ENCODE measurements at places on chromosomes 13 and 19.

- DNase-seq: no peak
- peaks cover 2% of the 10 kb centered on the region for H3K4me1 ChIP-seq
- no peak overlapping the region for H3K27ac ChIP-seq
- H3K36me3 ChIP-seq: no peaks in the 10 kb centered on the region
These were observed 268.2 kb downstream of the SHISA2 start for GRCh38 chr13:25783601-25784024.

DNA sequence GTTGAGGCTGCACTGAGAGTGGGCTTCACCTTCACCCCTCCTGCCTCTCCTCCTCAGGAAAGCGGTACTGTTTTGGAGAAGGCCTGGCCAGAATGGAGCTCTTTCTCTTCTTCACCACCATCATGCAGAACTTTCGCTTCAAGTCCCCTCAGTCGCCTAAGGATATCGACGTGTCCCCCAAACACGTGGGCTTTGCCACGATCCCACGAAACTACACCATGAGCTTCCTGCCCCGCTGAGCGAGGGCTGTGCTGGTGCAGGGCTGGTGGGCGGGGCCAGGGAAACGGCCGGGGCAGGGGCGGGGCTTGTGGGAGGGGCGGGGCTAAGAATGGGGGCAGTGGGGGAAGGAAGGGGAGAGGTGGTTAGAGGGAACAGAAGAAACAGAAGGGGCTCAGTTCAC is 7.5 kb downstream of the CYP2A13 start:
- H3K27ac ChIP-seq: no peak overlapping the region
- no peak overlapping the region for H3K4me3 ChIP-seq
- H3K4me1 ChIP-seq: no peaks in the 10 kb centered on the region
- DNase-seq: no peak
- no peaks in the 10 kb centered on the region for H3K27me3 ChIP-seq

DNA sequence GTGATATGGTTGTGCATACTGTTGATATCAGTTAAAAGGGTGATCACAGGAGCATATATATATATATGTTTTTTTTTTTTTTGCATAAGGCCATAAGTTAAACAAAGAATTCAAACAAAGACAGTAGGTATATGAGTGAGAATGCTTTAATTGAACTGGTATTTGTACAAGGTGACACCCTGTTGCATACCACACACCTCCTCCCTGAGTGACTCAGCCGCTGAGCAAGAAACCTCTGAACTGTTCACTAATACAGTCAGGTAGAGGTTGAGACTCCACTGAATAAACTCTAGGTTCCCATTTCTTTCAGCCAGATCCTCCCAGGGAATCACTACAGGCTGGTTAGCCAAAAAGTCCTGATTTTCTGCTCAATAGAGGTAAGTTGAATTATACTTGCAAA is at the start of gene SCEL:
TSS of gene SCEL (plus strand) at position 259 of the 400 bp plus-strand sequence. CDS start 20,170 bp downstream, outside the sequence.
- peak; percentile 47 for DNase-seq
- H3K27me3 ChIP-seq: no peaks in the 10 kb centered on the region
- H3K4me3 ChIP-seq: no peak within 1 kb of the TSS
- H3K4me1 ChIP-seq: no peaks in the 10 kb centered on the region
- H3K36me3 ChIP-seq: no peaks in the 10 kb centered on the region

GRCh38 chr13:45292176-45292575 is 48.8 kb downstream of the TPT1 start:
- H3K4me3 ChIP-seq: no peak overlapping the region
- H3K36me3 ChIP-seq: peaks cover 2% of the 10 kb centered on the region
- DNase-seq: no peak
- H3K4me1 ChIP-seq: no peaks in the 10 kb centered on the region

DNA sequence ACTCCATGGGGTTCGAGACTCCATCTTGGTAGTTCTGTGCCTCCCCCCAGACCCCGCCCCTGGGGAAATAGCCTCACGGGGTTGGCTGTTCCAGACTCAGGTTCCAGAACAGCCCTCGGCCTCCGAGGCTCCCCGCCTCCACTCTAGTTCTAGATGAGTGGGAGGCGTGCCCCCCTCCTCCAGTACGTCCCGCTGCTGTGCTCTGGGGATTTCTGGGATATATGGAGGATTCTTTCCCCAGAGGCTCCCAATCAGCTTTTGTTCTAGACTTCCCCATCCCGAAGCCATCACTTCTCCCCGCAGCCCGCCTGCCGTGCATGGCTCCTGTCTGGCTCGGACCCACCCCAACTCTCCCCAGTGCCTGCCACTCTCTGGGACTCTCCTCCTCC is 1.9 kb upstream of the CACNG7 start:
- H3K4me3 ChIP-seq: no peak overlapping the region
- H3K4me1 ChIP-seq: no peaks in the 10 kb centered on the region

- H3K36me3 ChIP-seq: no peaks in the 10 kb centered on the region
- H3K4me3 ChIP-seq: no peak overlapping the region
- H3K27me3 ChIP-seq: no peaks in the 10 kb centered on the region
- peak; percentile 26 for DNase-seq
These were observed 2.3 kb downstream of the ZNF714 start for GRCh38 chr19:21084343-21084742.

GRCh38 chr13:59706101-59706976 is 457.4 kb downstream of the DIAPH3 start:
- H3K36me3 ChIP-seq: no peaks in the 10 kb centered on the region
- no peak overlapping the region for H3K4me3 ChIP-seq
- no peaks in the 10 kb centered on the region for H3K4me1 ChIP-seq
- DNase-seq: no peak
- H3K27me3 ChIP-seq: no peaks in the 10 kb centered on the region

DNA sequence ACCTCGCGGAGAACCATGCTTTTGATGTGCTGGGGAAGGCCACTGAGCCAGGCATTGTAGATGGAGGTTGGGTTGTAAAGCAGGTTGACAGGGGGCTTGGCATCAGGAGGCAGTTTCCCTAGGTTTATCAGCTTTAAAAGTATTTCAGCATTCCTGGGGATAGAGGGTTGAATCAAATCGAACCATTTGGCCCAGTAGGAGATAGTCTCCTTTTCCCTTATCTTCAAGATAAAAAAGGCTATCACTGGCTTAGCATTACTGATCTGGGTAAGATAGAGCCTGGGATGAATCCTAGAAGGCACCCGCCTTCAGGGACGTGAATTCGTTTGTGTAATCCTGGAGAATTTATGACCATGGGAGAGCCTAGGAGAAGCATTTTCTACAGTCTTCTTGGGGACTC is 30.6 kb downstream of the SLC6A16 start:
- no peaks in the 10 kb centered on the region for H3K36me3 ChIP-seq
- no peak overlapping the region for H3K27ac ChIP-seq
- no peak overlapping the region for H3K4me3 ChIP-seq
- no peaks in the 10 kb centered on the region for H3K27me3 ChIP-seq
- peaks cover 10% of the 10 kb centered on the region for H3K4me1 ChIP-seq

DNA sequence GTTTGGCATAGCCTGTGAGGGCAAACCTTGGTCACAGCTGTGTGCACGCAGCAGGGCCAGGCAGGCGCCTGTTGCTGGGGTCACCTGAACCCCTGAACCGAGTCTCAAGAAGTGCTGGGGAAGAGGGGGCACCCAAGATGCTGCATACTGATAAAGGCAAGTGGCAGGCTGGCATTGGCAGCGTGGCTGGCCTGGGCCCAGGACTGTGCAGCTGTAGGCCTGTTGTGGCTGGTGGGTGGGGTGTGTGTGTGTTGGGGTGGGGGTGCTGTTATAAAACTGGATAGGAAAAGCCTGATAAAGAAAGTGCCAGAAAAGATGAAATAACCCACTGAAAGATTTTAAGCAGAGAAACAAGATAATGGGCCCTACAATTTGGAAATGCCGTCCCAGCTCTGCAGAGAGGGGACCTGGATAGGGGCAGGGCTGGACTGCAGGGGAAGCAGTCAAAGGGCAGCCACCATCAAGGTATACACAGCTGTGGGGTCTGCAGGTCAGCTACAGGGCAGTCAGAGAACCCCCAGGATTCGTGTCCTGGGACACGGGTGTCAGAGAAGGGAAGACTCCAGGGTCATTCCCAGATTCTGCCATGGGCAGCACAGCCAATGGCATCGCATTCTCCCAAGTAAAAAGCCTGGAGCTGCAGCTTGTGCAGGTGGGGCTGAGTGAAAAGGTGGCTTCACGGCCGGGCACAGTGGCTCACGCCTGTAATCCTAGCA is 33.2 kb downstream of the CILP2 start:
- H3K36me3 ChIP-seq: no peaks in the 10 kb centered on the region

DNA sequence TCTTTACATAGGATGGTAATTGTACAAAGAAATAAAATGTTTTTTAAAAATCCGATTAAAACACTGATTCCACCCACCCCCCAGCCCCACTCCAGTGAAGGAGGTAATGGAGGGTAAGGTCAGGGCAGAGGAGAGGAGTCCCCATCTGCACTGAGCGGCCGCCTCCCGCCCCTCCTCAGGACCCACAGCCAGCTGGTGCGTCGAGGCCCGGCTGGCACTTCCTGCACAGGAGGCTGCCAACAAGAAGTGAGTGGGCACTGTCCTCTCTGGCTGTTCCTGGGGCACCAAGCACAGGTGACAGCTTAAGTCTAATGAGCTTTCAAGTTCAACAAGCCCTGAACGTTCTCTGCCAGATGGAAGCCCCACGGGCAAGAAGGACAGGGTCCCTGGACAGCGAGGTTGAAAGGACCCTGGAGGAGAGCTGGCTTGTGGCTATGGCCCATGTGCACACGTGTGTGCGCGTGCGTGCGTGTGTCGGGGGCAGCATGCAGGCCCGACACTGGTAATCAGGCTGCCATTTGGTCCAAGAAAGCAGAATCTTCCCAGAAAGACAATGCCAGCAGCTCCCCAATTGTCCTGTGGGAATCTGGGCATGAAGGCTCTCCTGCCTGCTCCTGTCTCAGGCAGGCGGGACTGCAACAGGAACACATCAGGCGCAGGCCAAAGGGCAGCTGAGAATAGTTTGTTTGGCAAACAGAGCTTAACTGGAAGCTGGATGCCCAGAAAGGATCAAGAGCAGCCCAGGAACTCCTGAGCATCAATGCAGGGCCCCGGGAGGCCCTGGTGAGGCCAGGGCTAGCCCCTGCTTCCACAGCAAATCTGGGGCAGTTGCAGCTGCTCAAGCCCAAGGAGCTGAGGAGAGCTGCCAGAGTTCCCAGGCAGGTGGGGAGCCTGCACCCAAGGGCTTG is 15.1 kb upstream of the EPHX3 start:
- DNase-seq: no peak
- no peak overlapping the region for H3K27ac ChIP-seq

- DNase-seq: no peak
- no peaks in the 10 kb centered on the region for H3K27me3 ChIP-seq
- no peaks in the 10 kb centered on the region for H3K36me3 ChIP-seq
- H3K4me1 ChIP-seq: no peaks in the 10 kb centered on the region
These were observed 179.6 kb downstream of the RFC3 start for GRCh38 chr13:33997574-33997973.
